BJ (cell line): ENCODE measurements at places on chromosomes 1 and 21. TPM values are rescaled to one million over a fixed set of nuclear protein-coding genes. Genes with fewer than 3 reads are reported as not detected.

- DNase-seq = peak; percentile 25
Measured at GRCh38 chr1:247551721-247552120, 2.8 kb downstream of the GCSAML start.

DNA sequence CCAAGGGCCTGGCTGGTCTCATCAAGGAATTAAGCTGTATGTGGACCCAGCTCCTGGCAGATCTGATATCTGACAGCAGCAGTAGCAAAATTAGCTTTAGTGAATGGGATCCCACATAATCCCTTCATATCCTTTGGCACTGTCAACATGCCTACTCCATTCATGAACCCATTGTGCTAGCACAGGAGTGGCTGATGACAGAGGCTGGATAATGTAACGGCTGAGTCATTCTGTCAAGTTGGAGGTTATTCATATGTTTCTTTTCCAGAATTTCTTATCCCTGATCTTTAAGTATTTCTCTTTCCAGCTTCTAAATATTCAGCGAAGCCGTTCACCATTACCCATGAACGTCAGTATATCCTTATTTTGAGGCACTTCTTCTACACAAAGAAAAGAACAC lies 84.3 kb downstream of the EXTL2 start:
- no peak for DNase-seq

DNA sequence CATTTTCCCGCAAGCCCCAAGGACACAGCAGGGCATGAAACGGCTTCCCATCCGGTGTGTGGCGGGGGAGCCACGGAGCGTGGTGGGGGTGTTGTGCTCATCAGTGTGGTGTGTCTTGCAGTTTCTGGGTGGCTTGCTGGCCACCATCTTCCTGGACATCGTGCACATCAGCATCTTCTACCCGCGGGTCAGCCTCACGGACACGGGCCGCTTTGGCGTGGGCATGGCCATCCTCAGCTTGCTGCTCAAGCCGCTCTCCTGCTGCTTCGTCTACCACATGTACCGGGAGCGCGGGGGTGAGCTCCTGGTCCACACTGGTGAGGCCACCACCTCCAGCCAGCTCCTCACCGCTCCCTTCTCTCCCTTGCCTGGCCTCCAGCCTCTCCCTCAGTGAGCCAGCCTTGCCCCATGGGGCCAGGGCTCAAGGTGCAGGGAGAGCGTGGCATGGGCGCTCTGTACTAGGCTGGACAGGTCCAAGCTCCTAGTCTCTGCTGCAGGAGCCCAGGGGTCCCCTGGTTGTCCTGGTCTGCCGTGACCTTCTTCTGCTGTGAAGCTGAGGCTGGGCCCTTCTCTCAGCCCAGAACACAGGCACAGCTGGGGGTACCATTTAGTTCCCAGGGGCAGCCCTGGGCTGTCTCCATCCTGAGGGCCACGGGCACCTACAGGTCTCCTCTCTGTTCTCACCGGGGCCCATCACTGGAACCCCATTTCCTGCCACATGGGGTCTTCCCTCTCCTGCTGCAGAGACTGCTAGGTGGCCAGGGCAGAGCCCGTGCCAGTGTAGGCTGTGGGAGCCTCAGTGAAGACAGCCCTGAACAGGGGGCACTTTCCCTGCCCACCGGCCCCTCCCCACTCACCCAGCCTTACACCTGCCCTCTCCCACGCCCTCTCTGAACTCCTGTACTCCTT lies 12.6 kb downstream of the AGTRAP start:
- no peak for DNase-seq

DNA sequence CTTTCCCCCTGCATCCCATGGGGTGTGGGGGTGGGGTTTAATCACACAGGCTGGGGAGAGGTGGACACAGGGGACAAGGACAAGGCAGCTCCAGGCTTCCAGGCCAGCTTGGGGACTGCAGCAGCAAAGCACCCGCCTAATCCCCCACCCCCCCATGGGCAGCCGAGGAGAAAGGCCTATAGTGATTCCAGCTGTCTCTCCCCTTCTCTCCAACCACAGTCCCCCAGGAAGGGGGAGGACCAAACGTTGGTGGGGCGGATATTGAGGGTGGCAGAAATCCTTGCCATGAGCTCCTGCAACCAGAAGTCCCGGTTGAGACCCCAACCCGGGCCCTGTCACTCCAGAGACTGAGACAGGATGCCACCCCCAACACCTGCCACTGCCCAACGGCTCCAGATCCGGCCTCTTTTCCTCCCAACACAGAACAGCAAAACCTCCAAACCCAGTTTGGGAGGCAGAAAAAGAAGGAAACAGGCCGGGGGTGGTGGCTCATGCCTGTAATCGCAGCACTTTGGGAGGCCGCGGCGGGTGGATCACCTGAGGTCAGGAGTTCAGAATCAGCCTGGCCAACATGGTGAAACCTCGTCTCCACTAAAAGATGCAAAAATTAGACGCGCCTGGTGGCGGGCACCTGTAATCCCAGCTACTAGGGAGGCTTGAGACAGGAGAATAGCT lies 1.7 kb downstream of the EPHA2 start:
- no peak for DNase-seq

SCYL3 gene
- polyA plus RNA-seq = 6.1 and 9.3 TPM in 2 replicates

TNNT2 gene
- polyA plus RNA-seq = not detected in 2 replicates

GRCh38 chr1:1226566-1227362 lies 5.0 kb downstream of the SDF4 start:
- no peak for DNase-seq

GRCh38 chr1:2637442-2638145 lies 4.8 kb upstream of the MMEL1 start:
- DNase-seq = no peak

DNA sequence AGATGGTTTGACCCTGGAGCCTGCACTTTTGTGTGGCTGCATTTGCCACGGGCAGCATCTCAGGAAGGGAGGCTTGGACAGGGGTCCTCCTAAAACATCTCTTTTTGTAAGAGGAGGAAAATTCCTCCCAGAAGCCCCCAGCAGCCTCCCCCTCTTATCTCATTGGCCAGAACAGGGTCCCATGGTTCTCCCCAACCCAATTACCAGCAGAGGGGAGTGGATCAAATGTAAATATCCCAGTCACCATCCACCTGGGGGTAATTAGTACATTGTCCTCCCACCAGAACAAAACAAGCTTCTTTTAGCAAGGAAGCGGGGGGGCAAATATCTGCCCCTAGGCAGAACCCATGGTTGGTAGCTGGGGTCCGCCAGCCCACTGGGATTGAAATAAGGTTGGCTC lies 44.7 kb upstream of the TENT5B start:
- DNase-seq = no peak

DNA sequence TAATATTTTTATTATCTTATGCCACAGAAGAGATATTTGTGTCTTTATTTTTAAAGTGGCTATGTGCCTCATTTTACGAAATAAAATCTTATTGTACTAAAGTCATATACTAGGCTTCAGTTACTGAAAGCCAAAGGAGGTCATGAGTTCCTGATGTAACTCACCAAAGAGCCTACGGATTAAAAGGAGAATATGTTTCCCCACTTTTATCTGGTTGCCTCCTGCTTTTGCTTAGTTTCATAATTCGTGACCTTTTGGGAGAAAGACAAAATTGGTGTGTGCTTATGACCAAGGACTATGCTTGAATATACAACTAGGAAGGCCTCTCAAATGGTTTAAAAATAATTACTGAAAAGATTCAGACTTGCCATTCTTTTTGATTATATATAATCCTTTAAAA lies 18.2 kb upstream of the AHCTF1 start:
- DNase-seq = no peak

DNA sequence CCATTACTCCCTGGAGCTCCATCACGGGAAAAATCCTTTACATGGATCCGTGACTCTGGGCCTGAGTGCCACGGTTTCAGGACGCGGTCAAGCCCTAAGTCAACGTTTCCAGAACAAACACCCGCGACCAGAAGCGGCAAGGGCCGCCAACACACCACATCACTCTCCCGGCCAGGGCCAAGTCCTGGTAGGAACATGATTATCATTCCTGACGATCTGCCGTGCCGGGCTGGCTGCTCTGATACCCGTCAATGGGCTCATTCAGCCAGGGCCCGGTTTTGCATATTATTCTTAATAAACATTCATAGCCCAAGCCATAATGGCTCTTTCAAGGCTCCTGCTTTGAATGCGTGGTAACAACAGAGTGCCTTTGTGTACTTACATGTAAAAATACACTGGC lies 44.6 kb upstream of the SIM2 start:
- DNase-seq = no peak

KRTAP19-3 gene
- polyA plus RNA-seq = not detected in 2 replicates

GRCh38 chr21:46347791-46348381 lies 23.9 kb downstream of the PCNT start:
- no peak for DNase-seq

DNA sequence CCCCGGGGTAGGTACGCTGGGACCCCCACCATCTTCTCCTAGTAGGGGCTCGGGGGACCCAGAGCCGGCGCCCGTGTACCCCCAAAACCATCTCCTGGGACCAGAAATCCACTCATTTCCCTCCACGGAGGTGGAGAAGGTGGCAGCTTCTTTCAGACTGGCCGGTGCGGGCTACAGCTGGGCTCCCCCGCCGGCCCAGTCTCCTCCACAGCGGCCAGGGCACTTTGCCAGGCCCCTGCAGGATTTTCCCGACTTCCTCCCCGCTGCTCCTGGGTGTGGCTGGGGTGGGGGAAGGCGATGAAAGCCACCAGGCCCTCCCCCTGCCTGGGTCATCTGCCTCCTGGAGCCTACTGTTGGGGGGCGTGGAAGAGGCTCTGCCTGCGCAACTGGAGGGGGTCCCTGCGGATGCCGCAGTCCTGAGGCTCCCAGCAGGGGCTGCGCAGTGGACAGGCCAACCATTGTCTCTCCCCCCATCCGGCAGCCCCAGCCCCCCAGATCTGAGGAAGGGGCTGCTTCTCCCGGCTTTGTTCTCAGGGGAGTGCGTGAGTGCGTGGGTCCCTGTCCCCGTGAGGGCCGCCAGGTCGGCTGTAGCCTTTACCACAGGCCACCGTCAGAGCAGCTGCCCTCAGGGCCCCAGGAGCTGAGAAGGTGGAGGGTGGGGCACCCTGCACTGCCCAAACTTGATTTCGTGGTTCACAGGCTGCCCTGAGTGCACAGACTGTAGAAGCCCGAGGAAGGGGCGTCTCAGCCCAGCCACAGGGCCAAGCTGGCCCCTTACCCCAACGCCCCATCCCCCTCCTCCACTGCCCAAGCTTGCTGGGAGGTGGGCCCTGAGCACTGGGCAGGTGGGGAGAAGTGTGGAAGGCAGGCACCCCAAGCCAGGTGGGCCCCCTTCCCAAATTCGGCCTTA lies 1.3 kb downstream of the AGRN start:
- no peak for DNase-seq

DNA sequence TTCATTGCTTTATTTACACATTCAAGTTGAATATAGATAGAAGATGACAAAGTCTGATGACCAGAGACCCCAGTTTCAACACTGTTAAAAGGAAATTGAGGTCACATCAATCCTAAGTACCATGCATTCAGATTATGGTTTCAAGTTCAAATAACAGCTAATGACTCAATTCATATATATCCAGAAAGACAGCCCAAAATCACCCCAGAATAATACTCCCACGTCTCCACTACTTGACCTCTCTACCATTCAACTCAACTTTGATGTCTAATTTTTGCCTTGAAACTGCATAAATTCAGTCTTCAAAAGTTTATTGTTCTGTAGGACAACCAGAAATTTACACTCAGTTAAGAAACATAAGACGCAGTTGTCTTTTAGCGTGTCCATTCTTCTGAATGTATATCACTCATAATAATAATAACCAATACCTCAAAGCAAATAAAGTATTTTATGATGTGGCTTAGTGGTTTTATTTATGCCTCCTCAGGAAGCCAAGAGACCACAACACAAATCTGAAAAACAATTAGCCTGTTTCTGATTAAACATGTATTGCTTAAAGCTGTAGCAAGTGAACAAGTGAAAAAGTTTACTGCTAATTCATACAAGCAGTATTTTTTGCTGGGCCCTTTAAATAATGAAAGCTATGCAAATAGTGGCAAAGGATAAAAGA lies 569.0 kb downstream of the LTN1 start:
- DNase-seq = no peak

- DNase-seq = no peak
Measured at GRCh38 chr1:53398091-53398490, 61.1 kb upstream of the DMRTB1 start.

- no peak for DNase-seq
Measured at GRCh38 chr21:14989359-14989758, 75.4 kb downstream of the NRIP1 start.

SH2D5 gene
- 1.6 and 3.5 TPM in 2 replicates for polyA plus RNA-seq

MAST2 gene
- 31.0 and 47.2 TPM in 2 replicates for polyA plus RNA-seq

TMOD4 gene
- polyA plus RNA-seq = 0.16 and 0.18 TPM in 2 replicates

GOLT1A gene
- 0.21 TPM in 2 replicates for polyA plus RNA-seq

DNA sequence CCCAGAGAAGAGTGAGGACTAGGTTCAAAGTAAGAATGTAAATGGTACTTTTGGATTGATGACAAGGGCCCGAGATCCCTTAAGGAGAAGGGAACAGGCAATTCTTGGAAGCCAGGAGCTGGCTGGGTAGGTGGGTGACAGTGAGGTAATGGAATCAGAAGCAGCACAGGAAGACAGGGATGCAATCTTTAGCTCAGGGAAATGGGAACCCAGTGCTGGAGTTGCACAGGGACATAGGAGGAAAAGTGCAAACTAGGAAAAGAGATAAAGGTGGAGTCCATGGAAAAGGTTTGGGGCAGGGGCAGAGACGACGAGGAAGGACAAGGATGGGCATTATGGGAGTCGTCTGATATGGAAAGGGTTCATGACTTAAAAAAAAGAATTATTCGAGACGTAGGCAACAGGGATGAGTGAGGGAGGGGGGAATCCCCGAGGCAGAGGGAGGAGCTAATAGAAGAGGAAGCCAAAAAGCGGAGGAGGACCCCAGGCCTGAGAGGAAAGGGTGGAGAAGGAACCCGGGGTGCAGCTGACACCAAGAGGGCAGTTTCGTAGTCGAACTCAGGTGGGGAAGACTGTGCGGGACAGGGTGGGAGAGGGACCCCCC lies 495 bp downstream of the PI4KB start:
- DNase-seq = no peak

GRCh38 chr1:207173396-207173795 lies 69.4 kb downstream of the C4BPA start:
- no peak for DNase-seq

CDC42BPA gene
- 17.9 and 24.8 TPM in 2 replicates for polyA plus RNA-seq

GRCh38 chr1:186605762-186606350 lies 74.4 kb downstream of the PTGS2 start:
- DNase-seq = no peak

RGL1 gene
- polyA plus RNA-seq = 9.7 and 12.3 TPM in 2 replicates

GRCh38 chr1:156160743-156161171 lies 7.4 kb downstream of the SEMA4A start:
- no peak for DNase-seq

C2CD4D gene
- not detected in 2 replicates for polyA plus RNA-seq

KRTAP19-8 gene
- not detected in 2 replicates for polyA plus RNA-seq

DNA sequence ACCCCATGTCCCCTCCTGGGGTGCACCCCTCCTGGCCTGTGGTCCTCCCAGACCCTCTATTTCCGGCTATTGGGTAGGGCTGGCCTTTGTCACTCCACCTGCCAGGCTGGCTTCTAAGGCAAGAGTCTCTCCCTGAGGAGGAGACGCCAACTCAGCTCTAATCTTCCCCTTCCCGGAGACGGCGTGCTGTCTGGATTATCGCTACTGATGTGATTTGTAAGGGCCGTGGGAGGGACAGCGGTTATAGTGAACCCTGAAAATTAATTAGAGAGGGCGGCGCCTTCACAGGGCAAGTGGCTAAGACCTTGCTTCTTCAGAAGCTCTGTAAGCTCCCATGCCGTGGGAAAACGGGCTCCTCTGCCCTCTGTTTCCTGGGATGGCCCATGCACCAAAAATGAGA lies 207.0 kb upstream of the VAMP3 start:
- no peak for DNase-seq

DMRTA2 gene
- polyA plus RNA-seq = not detected in 2 replicates

GRCh38 chr21:45990049-45990711 lies 8.6 kb downstream of the COL6A1 start:
- DNase-seq = no peak

ZBTB8B gene
- polyA plus RNA-seq = not detected in 2 replicates
